ENCODE measurements at places on chromosomes 12 and 14. TPM values are rescaled to one million over a fixed set of nuclear protein-coding genes. Genes with fewer than 3 reads are reported as not detected.

AMHR2 gene
- total RNA-seq, result not detected

PTGR2 gene
- total RNA-seq, result 5.0 TPM

DNA sequence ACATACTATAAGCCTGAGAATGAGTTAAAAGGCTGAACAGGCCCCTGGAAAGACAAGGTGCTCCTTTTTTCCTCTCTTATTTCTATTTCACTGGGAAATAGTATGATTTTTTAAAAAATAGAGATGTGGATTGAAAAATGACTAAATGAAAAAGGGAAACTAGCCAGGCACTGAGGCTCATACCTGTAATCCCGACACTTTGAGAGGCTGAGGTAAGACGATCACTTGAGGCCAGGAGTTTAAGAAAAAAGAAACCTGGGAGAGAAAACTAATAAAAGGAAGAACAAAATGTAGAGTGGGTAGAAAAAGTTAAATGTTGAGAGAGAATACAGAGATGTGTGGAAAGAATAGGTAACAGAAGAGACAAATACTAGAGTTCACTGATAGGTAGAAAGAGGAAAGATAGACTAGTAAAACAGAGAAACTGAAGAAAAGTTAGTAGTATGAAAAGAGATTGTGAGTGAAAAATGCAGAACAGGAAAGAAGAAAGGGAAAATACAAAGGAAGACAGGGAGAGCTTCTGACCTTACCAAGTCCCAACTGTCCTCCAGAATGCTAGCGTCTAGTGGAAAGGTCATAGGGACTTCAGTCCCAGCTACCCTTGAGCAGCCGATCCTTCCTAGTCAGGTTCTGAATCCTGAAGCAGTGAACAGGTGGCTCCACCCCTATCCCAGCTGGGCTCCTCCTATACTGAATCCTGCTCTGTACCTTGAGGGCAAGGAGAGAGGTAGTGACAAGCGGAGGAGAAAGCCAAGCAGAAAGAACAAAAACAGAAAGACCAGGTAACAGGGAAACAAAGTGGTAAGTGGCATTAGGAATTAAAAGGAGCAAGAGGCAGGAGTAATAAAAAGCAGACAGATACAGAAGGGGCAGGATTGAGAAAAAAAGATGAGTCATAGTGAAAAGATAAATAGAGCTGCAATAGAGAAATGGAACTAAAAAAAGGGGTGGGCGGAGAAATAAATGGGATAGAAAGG lies 7.3 kb downstream of the TMEM116 start:
- DNase-seq, result no peak

DNA sequence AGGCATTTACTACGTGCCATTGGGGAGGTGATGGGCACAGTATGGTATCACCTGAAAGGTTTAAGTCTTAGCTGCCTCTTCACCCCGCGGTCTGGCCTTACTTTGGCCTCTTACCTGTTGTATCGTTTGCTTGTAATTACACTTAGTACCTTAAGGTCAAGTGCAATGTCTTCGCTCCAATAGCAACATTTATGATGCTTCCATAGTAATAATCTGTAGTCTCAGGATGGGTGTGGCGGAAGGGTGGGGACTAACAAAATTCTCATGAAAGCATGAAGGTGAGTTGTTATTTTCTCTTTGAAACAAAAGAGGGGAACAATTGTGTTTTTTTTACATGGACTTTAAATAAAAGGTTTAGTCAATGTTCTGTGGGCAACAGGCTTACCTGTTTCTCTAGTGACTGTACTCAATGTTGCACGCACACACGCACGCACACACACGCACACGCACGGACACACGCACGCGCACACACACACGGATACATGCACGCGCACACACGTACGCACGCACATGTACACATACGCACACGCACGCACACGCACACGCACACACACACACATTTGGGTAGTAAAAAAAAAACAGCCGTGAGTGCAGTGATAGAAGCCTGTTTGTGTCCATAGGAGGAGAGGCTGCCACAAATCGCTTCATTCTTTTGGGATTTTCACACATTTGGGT lies 91.4 kb downstream of the DNAH10 start:
- DNase-seq, result no peak
